ENCODE measurements at places on chromosomes 2 and 18.

- no peak for DNase-seq
Measured at GRCh38 chr2:162037886-162038285, 36.1 kb downstream of the DPP4 start.

DNA sequence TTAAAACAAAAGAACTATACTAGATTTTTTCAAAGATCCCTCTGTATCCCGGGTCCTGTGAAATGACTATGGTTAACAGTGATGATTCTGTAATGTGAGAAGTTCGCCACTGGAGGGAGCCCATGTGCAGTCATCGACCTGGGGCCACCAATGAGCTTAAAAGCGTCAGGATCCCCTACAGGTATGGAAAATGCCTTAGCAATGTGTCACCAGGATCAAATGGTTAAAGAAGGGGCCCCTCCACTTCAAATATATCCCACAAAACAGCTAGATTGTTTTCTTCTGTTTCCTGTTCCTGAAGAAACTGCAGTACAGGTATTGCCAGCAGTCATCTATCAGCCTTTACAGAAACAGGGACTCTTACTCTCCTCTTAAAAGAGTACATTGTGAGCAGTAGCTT lies 15.3 kb downstream of the CHRNA1 start:
- peak; percentile 54 for DNase-seq

- DNase-seq: no peak
Measured at GRCh38 chr2:95344656-95345055, 47.5 kb downstream of the KCNIP3 start.

DNA sequence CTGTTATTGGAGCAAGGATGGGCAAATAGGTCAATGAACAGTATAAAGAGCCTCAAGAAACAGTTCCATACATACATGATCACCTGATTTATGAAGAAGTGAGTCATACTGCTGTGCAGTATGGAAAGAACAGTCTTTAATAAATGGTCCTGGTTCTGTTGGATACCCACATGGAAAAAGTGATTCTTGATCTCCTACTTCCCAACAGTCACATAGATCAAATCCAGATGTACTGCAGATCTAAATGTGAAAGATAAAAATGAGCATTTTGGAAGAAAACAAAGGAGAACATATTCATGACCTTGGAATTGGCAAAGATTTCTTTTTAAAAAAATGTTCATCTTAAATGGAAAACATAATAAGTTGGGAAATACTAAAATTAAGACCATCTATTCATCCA lies 75.8 kb downstream of the CCDC148 start:
- DNase-seq: no peak

GRCh38 chr18:76490670-76491472 lies 4.2 kb downstream of the ZNF516 start:
- DNase-seq: no peak

GRCh38 chr2:59528525-59528924 lies 1024.9 kb downstream of the BCL11A start:
- DNase-seq: no peak

DNA sequence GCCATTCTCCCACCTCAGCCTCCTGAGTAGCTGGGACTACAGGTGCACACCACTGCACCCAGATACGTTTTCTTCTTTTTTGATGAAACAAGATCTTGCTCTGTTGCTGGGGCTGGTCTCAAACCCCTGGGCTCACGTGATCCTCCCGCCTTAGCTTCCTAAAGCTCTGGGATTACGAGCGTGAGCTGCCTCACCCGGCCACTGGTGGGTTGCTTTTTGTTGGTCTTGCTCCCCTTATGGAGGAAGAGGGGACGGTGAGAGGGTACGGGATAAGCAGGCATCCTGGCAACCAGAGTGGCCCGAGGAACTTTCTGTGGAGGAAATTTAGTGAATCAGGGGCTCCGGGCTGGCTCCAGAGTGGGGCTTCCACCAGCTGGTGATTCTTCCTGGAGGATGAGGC lies 222.3 kb downstream of the HDAC4 start:
- DNase-seq: no peak

DNA sequence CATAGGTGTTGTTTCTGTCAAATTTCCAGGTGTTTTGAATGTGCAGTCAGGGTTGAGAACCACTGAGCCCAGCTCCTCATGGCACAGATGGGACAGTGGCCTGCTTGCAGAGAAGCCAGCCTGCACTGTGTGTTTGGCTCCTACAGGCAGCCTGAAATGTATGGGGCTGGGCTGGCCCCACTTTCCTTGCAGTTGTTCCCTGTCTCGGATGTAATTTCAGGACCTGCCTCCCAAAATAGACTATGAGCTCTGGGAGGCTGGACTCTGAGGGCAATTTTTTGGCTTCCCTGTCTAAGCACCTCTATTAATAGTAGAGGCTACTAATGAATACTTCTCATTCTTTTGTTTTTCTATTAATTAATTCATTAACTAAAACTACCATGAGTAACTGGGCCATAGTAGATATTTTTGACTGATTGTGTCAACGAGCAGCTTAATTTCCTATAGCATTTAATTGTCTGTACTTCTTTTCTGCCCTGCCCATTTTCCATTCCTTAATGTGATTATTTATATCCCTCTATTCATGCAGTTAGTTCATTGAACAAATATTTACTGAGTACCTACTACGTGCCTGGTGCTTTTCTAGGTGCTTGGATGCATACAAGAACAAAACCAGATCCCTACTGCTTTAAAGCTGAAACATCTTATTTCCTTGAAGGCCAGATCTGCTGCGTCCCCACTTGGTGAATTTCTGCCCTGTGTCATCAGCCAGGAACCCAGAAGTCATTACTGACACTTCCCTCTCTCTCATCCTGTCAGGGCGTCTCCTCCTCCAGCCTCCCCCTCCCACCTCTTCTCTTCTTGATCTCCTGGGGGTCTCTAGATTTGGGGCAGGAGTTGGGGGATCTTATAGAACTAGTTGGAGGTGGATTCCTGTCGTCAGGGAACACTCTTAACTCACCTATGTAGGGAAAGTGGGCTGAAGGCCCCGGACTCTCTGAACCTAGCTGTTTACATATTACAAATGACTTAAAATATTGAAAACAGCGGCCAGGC lies 16.3 kb downstream of the DYSF start:
- no peak for DNase-seq

- DNase-seq: no peak
Measured at GRCh38 chr2:105405291-105405690, 6.4 kb upstream of the FHL2 start.

GRCh38 chr2:158487419-158487818 lies 30.7 kb downstream of the PKP4 start:
- no peak for DNase-seq

DNA sequence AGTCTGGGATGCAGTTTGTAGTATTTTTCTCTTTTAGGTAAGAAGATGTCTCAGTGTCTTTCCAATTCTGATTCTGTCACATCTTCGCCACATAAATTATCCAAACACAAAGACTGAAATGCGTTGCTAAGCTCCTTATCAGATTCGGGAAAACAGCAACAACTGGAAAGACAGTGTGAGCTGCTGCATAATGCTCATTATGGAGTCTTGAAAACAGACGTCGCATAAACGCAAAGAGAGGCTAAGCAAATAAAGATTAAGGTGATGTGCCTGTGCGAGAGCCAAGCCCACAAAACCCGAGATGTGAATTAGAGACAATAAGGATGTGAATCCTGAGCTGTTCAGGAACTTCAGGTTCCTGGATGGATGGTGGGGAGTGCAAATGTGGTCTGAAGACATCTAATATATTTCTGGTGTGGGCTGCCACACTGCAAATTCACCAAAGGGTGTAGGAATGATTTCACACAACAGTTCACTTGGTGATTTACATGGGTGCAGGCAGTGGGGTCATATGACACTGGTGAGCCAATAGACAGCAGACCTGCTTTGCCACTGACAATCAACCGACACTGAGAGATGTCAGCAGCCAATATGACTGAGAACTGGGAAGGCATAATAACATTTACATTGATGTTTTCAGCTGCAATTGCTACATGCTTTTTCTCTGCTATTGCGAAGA lies 195.8 kb downstream of the MTX2 start:
- DNase-seq: no peak

DNA sequence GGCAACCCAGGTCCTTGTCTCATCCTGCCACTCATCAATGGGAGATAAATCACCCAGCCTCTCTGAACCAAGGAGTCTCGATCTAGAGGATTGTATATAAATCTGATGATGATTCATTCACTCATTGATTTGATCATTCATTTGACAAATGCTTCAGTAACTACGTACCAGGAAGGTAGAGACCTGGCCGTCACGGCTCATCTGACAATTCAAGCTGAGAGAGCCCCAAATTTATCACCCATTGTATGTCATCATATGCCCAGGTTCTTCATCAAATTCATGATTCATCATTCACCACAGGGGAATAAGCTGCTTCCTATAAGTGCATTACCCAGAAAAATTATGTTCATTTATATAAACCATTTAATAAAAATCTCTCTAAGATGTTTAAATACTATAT lies 116.9 kb downstream of the FAM161A start:
- no peak for DNase-seq

DNA sequence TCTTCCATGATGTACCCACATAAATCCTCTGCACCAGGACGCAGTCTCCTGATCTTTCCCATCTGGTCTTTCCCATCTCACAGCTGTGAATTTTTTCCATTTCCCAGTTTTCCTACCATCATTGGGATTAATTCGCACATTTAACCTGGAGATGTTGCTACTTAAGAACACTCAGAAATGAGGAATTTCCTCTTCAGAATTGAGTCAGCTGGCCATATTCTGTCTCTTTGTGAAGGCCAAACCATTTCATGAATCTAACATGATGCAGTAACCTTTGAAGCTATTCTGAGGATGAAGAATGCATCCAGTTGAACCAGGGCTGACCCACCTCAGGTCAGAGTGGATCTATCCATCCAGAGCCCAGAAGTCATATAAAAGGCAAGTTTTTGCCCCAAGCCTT lies 326.8 kb downstream of the SETBP1 start:
- DNase-seq: no peak

- no peak for DNase-seq
Measured at GRCh38 chr2:69773206-69773605, 31.3 kb downstream of the ANXA4 start.

GRCh38 chr2:111091811-111092211 lies 28.9 kb upstream of the BCL2L11 start:
- DNase-seq: no peak

DNA sequence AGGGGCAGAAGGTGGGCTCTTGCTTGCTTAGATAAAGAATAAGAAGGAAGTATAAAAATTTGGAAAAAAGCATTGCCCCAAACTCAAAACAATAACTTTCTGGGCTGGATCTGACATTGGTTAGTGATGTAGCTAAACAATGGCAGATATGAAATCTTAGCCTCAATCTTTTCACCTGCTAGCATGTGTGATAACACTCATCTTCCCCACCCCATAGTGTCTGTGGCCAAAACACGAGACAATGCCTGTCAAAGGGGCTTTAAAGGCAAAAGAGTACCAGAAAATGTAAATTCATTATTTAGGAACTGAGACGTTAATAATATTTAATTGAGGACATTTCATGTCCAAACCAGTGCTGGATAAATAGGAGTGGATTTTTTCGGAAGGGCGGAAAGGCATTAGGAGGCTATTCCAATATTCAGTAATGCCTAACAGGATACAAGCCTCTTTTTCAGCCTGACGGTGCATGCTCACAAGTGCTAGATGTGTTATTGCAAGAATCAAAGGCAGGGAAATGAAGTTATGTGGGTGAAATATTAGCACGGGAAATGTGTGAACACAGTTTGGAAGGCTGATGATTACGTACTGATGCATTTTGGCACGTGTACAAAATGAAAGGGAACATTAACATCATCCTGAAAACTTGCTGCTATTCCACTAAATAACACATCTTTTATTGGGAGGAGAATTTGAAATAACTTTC lies 395.7 kb downstream of the GALR1 start:
- DNase-seq: no peak

DNA sequence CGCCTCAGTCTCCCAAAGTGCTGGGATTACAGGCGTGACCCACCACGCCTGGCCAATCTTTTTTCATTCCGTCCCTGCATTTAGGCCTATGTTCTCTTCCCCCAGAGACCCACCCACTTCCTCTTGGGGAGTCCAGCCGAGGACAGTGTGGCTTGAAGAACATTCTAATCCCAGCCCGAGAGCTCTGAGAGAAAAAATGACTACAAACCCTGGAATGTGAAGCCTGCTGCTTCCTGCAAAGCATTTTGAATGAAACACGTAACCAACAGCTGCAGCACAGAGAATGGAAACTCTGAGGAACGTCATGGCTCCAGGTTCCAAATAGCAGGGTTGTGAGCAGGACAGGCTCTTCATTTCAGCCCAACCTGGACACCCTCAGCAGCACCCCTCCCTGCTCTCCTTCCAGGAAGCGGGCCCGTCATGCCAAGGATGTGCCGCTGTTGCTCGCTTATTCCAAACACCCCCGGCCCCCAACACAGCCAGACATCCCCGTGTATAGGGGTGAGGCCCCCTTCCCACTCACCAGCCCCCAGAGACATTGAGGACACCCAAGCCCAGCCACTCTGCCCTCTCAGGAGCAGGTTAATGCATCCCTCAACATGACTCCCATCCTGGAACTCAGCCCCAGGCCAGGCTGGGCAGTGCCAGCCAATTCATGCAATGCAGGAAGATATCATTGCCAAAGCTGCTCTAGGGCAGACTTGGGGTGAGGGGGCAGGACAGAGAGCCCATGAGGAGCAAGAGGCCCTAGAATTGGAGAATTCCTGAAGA lies 139.8 kb downstream of the ZFP36L2 start:
- DNase-seq: no peak

- DNase-seq: no peak
Measured at GRCh38 chr2:188869550-188869949, 104.6 kb upstream of the COL3A1 start.

DNA sequence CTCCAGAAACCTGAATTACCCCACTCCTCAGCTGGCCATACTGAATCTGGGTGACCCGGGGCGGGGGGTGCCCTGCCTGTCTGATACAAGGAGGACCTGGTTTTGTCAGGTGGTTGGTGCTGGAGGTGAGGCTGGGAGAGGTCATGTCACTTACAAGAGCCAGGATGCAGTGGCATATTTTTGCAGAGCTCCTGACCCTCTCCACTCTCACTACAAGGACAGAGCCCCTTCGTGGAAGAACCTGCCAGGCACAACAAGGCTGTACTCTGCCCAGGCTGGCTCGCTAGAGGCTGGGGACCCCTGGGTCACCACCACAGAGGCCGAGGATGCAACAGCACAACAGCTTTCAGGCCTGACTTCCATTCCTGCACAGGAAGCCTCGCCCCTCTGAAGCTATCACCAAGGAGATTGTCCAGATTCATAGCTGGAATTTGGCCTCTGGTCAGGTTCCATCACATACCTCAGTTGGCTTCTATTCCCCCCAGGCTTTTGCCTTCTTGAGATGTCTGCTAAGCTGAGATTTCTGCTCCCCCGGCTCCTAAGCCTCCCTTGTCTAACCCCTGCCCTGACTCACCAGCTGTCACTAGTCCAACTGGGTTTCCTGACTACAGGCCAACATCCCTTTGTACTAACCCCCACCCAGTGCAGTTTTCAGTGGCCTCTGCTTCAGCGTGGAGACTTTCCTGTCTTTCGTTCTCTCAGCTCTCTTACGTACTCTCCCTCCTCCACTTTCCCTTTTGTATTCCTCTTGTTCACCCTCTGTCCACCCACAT lies 132.5 kb upstream of the EPAS1 start:
- no peak for DNase-seq

DNA sequence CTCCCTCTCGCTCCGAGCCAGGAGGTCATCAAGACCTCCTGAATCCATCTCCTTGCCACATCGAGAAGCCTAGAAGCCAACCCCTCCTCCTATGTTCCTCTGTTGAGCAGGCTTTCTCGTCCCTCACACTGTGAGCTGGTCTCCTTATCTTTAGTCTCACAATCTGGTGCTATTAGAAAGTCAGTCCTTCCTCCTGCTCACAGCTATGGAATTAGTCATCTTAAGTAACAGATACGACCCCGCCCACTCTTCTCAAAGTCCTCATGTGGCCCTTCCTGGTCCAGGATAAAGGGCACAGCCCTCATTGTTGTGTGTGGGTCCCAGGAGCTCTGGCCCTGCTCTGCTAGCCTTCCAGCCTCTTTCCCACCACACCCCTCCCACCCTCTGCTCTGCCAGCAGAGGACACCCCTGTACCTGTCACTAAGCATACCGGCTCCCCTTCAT lies 41.4 kb upstream of the TRIB2 start:
- no peak for DNase-seq
